ENCODE measurements at places on chromosomes 12 and 14. TPM values are rescaled to one million over a fixed set of nuclear protein-coding genes. Genes with fewer than 3 reads are reported as not detected.
A peak's percentile ranks its signal among the peaks of the same experiment; 100 is the strongest.

GRCh38 chr12:2752676-2753371 lies 41.9 kb upstream of the FKBP4 start:
- DNase-seq, result peak; percentile 50

GRCh38 chr12:43357141-43357540 lies 194.9 kb downstream of the ADAMTS20 start:
- DNase-seq, result no peak

GRCh38 chr14:47596860-47597259 lies 78.5 kb downstream of the MDGA2 start:
- no peak for DNase-seq

DNA sequence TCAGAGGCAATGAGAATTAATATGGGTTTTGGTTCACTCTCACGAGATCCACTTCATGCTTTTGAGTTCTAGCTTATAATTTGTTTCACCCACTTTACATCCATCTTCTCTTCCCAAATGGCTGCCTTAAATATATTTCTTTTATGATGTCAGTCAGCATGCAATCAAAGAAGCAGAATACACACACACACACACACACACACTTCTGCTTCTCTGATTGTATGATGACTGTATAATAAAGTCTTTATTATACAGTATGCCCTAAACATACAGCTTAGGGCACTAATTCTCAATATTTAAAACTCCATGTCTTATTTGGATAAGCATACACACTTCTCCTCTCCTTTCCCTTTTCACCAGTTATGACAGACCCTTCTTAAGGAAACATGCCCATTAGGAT lies 6.7 kb upstream of the ETV6 start:
- no peak for DNase-seq

GRCh38 chr12:102757154-102757881 lies 159.7 kb downstream of the PAH start:
- no peak for DNase-seq

DNA sequence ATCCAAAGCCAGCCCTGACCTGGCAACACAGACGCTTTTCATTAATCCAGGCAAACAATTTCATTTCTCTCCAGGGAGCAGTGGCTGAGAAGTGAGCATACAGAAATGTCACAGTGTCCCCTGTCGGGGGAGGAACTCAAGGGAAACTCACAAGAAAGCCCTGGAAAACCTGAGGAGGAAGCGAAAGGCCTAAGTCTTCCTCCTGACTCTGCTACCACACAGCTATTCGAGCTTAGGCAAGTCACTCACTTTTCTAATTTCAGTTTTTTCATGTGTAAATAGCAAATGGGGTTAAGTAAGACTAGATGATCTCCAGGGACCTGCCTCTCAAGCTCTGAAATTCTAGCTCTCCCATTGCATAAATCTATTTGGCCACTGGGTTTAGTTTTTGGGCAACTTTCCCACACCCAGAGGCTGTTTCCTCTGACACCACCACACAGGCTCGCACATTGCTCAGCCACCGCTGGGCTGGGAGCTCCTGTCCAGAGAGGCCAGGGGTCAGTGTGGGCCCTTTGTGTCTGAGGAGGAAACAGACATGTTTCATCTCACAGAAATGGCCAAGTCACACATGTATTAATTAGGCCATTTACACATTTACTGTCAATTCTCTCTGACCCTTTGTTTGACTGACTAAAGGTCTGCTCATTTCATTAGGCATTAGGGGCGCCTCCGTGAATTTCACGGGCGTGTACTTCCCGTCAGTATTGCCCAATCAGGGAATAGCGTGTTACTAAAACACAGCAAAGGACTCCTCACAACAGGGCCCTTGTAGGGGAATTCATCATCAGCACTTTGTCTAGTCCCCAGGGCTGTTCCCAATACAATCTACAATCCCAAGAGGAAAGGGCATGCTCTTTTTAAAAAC lies 9.8 kb upstream of the PNMA1 start:
- DNase-seq, result peak; percentile 96

The SERPINA12 gene
- total RNA-seq, result not detected

The TEAD4 gene
- total RNA-seq, result 12.3 TPM

DNA sequence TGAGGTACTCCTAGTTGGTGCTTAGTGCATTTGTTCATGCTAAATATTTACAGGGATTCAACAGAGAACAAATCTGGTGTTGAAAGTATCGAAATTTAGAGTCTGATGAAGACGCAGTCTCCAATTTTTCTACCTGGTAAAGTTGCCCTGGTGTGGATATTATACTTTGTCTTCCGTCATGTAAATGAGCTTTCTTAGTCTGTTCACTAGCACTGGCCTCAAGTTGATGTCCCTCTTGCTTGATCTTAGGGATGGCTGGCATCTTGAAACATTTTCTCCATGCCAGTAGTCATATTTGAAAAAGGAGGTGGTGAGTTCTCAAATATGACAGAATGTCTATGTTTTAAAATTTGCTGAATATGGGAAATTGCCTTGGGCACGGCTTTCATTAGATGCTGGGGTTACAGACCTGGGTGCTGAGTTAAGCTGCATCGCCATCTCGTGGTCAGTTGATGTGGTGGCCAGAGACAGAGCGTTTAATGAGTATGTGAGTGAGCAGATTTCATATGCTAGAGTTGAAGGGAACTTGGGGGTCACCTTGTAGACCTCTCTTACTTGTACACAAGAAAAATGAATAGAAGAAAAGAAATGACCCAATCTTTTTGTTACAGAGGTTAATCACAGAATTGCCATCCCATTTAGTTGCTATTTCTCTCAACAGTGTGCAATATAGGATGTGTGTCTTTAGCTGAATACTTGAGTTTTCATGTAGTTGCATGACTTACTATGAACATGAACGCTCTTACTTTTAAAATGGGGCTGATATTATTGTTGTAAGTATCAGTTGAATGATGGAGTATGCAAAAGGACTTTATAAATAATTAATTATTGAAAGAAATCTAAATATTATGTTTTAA lies 172.8 kb upstream of the DCN start:
- peak; percentile 73 for DNase-seq

- peak; percentile 100 for DNase-seq
Observed at GRCh38 chr12:49868952-49869815, 26.3 kb upstream of the BCDIN3D start.

The SPTB gene
- 0.86 TPM for total RNA-seq

DNA sequence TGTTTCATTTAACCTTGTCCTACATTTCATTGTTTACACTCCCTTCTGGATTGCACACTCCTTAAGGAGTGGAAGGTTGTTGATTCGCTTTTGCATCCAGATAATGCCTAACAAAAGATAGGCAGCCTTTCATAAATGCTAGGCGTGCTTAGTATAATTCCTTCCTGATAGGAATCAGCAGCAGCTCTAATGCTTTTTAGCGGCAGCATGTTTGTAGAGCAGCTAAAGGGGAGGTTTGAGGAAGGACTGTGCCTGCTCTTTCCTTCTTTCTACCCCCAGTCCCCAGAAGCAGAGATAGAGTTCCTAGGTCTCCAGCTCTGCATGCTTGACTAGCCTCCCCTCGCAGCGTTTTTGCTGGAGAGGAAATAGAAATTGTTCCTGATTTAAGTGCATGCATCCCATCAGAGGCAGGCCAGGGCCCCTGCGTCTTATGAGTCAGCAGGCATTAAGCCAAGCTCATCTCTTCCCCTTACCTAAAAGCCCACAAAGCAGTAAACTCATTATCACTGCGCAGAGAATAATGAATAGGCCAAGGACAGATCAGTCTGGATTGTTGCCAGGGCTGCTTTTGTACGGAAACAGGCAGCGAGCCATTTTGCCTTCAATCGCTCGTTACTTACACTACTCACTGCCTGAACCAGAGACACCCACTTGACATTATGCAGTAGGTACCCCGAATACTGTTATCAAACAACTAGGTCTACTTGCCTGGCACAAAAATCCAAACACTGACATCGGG lies 14.0 kb upstream of the TBPL2 start:
- peak; percentile 94 for DNase-seq

GRCh38 chr12:113262710-113263109 lies 41.4 kb downstream of the TPCN1 start:
- DNase-seq, result no peak

- DNase-seq, result no peak
Observed at GRCh38 chr14:99512571-99513182, 31.5 kb downstream of the CCNK start.

DNA sequence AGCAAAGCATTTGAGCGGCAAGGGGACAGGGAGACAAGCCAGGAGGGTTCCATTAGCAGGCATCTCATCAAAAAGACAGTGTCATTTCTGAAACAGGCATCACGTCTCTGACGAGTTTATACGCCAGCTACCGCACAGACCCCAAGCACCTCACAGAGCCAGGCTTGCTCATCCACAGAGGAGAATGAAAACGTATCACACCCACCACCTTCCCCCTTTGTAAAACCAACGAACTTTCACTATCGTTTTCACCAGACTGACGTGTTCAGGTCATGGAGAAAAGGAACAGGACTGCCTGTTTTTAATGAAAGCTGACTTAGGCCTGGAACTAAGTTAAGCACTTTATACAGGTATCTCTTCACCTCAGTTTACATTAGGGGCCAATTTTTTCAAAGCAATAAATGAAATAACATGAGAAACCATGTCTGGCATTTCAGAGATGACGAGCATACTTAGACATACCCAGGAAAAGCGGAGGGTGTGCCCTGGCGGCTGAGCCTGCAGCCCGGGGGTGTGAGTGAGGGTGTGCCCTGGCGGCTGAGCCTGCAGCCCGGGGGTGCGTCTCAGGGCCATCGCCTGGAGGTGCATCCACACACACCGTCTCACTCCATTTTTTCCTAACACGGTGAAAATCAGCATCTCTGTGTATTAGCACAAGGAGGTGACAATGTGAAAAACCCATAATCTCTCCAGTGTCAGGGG lies 41.9 kb downstream of the STX2 start:
- no peak for DNase-seq

DNA sequence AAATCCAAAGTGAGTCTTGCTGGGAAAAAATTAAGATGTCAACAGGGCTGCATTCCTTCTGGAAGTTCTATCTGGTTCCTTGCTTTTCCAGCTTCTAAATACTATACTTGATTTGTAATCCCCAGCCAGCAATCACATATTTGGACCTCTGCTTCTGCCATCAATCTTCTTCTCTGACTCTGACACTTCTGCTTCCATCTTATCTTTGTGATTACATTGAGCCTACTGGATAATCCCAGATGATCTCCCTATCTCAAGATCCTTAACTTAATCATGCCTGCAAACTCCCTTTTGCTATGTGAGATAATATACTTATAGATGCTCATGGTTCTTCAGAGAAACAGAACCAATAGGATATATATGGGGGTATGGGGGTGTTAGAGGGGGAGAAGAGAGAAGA lies 49.9 kb upstream of the ZDHHC17 start:
- no peak for DNase-seq

DNA sequence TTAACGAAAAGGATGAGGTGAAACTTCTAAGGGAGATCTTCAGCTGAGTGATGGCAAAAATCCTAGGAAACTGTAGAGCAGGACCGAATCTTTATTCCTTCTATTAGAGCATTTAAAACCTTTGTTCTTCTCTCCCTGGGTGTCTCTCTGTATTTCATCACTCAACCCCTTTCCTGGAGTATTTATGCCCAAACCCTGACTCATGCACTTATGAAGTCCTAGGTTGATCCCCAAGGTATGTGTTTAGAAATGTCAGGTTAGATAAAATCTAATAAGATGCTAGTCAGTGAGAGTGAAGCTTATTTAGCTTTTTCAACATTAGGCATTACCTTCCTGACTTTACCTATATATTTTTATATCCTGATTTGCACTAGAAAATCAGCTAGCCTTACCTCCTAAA lies 239.8 kb upstream of the NPAS3 start:
- peak; percentile 84 for DNase-seq

GRCh38 chr12:10031321-10031720 lies 839 bp downstream of the CLEC9A start:
- DNase-seq, result peak; percentile 91

- DNase-seq, result no peak
Observed at GRCh38 chr14:97703006-97703760, 906.0 kb downstream of the VRK1 start.

The SERPINA3 gene
- total RNA-seq, result 0.15 TPM

DNA sequence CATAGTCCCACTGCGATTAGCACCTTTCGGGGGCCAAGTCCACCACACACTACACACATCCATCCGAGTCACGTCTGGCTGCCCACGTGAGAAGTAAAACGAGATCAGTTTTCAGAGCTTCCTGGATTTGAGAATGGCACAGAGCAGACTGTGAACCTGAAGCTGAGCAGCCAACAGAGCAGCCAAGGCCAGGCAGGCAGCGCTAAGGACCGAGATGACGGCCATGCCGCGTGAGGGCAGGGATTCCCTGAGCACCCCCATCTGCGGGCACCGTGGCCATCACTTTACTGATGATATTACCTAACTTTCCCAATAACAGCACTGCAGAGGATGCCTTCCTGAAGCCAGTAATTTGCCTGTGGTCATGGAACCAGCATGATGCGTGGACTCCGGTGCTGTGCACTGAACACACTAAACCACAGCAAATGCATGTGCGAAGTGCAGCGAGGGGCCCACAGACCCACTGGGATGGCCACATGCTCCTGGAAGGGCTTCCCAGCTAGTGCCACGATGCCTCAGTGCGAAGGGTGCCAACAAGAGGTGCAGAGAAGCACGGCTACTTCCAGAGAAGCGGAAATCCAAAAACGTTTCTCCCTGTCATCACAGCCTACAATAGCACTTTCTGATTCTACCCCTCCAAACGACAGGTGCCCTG lies 56.0 kb downstream of the RNF34 start:
- no peak for DNase-seq

The TAS2R9 gene
- not detected for total RNA-seq

GRCh38 chr14:94601884-94602391 lies 10.3 kb upstream of the SERPINA3 start:
- DNase-seq, result peak; percentile 76

DNA sequence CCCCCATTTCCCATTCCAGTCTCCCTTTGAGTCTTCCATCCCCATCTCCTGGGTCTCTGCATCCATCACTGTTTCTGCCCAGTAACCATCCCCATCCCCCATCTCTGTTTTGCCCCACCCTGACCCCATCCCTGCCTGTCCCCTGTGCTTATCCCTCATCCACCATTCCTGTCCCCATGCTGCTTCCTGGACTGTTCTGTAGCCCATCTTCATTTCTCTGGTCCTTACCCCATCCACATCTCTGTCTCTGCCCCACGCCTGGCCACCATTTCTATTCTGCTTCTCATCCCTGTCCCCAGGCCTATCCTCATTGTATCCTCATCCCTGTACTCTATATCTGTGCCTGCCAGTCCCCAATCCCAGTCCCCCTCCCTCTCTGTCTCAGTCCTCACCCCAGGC lies 4.2 kb downstream of the NXPH4 start:
- no peak for DNase-seq

- DNase-seq, result no peak
Observed at GRCh38 chr12:129549656-129550055, 354.2 kb downstream of the TMEM132D start.

DNA sequence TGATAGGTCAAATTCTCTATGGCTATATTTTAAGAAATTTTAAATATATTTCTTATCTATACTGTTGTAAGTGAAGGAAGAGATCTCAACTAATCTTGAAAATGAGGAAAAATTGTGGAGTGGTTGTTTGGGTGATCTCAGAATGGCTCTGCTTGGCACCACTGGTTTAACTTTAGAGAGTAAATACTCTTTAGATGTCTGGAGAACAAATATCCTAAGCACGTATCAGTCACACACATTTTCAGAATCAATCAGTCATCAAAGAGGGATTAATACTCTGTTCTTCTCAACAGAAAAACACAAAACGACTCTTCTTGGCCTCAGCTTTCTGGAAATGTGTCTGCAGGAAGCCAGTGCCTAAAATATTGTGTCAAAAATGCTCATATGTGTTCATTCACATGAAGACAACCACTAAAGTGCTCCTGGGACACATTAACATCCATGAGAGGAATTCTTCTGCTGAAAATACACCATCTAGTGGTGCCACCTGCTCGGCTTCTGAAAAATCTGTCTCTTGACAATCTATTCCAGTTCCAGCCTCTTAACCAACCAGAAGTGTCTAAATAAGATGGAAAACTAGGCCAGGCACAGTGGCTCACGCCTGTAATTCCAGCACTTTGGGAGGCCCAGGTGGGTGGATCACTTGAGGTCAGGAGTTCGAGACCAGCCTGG lies 81.1 kb upstream of the CCDC198 start:
- DNase-seq, result no peak

Data from M059J (cell line).